ENCODE measurements at places on chromosomes 12 and 14.

DNA sequence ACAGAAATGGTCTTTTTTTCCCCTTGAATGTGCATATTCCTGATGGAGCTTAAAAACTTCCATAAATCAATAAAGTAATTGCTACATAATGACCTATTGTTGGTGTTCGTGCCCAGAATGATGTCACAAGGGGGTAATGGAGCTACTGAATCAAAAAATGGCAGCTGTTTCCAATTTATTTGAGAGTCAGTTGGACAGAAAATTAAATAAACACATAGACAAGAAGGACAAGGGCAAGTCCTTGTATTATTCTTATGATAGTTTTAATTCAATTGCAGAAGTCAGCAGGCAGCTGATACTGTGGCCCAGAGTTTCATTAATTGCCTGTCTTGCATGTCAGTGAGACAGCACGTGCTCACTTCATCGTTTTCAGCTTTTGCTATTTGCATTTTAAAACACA lies 473.5 kb downstream of the ETNK1 start:
- no peak for DNase-seq

DNA sequence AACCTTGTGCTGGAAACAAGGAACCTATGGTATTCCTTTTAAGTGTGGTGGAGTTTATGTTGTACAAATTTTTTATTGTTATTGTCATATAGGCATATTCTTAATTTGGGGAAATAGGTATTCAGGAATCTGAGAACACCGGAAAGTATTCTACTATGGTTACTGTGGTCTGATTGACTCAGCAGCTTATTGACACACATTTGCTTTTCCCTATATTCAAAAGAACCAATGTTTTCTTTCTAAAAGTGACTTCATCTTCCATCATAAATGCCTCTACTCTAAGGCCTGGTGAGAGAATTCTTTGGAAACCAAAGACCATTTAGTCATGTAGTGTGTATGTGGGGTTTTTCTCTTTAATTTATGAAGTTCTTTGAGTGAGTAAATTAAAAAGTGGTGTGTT lies 474.8 kb downstream of the TMTC2 start:
- no peak for DNase-seq

- DNase-seq, result peak; percentile 59
These were observed 78.6 kb downstream of the ARF6 start for GRCh38 chr14:49971156-49972130.

GRCh38 chr12:27001663-27002062 lies 12.5 kb downstream of the TM7SF3 start:
- DNase-seq, result no peak

- DNase-seq, result no peak
These were observed 150.6 kb downstream of the ADCK1 start for GRCh38 chr14:77950371-77951063.

GRCh38 chr12:69397978-69398377 lies 38.4 kb downstream of the YEATS4 start:
- DNase-seq, result no peak

GRCh38 chr14:51419685-51420084 lies 179.6 kb downstream of the TMX1 start:
- DNase-seq, result peak; percentile 22

DNA sequence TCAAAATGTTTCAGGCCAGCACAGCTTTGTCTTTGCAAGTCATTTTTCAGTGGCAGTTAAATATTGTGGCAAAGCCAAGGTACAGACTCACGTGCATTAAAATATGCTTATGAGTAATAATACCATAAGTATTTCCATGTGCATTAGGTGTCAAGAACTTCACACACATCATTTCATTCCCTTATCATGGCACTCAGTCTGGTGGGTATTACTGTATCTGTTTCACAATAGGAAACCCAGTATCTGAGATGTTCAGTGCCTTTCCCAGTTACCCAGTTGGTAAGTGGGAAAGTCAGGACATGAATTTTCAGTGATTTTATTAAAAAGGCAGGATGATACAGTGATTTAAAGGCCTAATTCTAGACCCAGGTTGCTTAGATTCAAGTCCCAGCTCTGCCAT lies 52.9 kb downstream of the IFNG start:
- no peak for DNase-seq

GRCh38 chr12:14901228-14901562 lies 15.5 kb upstream of the MGP start:
- DNase-seq, result no peak

DNA sequence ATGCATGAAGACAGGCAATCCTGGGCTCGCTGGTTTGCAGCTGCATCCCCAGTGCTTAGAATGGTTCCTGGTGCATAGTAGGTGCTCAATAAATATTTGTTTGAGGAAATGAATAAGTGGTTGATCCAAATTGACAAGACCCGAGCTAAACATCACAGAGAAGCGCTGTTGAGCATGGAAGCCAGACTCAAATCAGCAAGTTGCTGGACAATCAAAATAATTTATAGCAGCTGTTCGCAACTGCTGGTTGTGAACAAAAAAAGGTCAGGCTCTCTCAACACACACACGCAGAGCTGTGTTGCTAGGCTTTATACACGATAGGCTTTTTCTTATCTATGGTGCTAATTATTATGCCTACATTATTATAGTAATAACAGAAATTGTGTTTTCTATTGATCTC lies 190.2 kb downstream of the TBX5 start:
- DNase-seq, result no peak

DNA sequence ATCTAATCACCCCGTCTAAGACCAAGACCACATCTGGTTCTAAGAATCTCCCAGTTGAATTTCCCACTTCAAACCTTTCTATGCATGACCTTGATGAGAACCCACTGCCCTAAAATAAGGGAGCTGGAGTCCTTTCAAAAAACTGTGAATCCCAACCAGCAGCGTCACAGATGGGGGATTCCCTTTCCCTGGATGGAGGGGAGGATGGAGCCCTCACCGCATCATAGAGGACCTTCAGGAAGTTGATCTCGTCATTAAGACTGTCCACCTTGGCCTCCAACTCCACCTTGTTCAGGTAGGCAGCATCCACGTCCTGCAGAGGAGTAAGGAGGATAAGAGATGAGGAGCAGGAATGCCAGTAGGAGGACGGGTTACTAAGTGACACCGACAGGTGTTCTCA lies 4.8 kb downstream of the KRT4 start:
- no peak for DNase-seq

- no peak for DNase-seq
These were observed 324 bp downstream of the POLE start for GRCh38 chr12:132686825-132687210.

- peak; percentile 50 for DNase-seq
These were observed 14.7 kb downstream of the P2RX4 start for GRCh38 chr12:121224591-121224990.

GRCh38 chr12:29337325-29337724 lies 43.6 kb downstream of the ERGIC2 start:
- no peak for DNase-seq

GRCh38 chr12:127629066-127629820 lies 637.7 kb upstream of the TMEM132C start:
- no peak for DNase-seq

GRCh38 chr12:3165078-3165980 lies 88.2 kb downstream of the TSPAN9 start:
- no peak for DNase-seq

DNA sequence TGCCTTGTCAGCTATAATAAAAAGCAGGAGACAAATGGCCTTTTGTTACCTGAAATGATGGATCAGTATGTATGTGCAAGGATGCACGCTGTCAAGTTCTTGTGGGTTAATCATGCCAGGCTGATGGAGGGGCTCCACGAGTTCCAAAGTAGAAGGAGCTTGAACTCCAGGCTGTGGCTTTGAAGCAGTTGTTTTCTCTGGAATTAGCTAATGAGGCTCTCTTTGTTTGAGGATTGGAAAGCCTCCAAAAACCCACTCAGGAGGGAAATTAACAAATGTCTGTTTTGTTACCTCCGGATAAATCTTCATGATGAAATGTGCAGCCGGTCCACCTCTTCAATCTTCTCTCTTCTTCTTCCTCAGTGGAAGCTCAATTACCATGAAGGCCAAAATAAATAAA lies 605.5 kb downstream of the DIO2 start:
- no peak for DNase-seq

DNA sequence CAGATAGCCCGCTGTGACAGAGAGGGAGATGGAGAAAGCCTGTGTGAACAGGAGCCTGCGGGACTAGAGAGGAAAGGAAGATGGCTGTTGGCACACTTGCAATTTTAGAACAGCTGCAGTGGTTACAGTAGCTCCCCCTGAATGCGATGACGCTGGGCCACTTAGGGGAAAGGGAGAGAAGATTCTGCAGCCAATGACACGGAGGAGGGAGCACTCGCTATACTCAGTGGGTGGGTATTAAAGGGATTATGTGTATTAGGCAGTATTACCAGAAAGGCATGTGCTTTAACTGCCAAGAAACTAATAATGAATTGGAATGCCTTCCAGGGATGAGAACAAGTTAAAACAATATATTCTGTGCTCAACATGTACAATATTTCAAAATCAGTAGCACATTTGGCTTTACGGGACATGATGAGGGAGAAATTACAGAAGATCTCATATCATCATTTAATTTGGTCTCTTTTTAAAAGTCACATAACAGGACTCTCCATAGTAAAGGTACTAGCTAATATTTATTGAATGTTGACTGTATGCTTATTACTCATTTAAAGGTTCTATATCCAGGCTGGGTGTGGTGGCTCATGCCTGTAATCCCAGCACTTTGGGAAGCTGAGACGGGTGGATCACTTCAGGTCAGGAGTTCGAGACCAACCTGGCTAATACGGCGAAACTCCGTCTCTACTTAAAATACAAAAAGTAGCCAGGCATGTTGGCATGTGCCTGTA lies 35.9 kb upstream of the FOS start:
- DNase-seq, result no peak

GRCh38 chr12:101963697-101964096 lies 86.3 kb downstream of the DRAM1 start:
- no peak for DNase-seq

- no peak for DNase-seq
These were observed 22.3 kb upstream of the PLEKHH1 start for GRCh38 chr14:67510836-67511235.

DNA sequence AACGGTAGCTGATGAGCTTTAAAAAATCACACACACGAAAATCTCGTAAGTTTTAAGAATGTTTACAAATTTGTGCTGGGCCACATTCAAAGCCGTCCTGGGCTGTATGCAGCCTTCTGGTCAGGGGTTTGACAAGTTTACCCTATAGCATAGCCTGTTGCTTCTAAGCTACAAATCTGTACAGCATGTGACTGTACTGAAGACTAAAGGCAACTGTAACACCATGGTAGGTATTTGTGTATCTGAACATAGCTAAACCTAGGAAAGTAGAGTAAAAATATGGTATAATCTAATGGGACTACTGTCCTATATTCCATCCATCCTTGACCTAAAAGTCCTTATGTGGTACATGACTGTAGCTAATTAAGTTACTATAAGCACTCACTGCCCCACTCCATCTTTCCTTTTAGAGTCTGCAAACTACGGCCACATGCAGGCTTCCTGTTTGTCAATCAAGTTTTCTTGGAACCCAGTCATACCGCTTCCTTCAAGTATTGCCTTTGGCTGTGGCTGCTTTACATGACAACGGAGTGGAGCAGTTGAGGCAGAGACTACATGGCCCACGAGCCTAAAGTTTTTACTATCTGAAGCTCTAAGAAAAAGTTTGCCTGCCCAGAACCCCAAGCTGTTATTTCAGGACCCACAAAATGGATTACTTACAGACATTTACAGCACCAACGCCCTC lies 18.5 kb downstream of the KRT7 start:
- DNase-seq, result no peak

DNA sequence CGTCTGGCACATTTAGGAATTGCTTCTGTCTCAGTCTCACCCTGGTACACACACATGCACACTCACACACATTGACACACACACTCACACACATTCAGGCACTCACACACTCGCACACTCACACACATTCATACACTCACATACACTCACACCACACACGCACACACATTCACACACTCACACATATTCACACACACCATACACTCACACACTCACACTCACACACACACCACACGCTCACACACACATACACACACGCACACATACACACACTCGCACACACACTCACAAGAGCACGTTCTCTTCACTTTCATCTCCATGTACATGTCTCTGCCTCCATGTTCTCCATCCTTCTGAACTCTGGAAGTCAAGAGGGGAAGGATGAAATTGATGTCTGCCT lies 23.1 kb upstream of the SMUG1 start:
- DNase-seq, result no peak

- DNase-seq, result no peak
These were observed 50.0 kb downstream of the FIGNL2 start for GRCh38 chr12:51798501-51798900.

DNA sequence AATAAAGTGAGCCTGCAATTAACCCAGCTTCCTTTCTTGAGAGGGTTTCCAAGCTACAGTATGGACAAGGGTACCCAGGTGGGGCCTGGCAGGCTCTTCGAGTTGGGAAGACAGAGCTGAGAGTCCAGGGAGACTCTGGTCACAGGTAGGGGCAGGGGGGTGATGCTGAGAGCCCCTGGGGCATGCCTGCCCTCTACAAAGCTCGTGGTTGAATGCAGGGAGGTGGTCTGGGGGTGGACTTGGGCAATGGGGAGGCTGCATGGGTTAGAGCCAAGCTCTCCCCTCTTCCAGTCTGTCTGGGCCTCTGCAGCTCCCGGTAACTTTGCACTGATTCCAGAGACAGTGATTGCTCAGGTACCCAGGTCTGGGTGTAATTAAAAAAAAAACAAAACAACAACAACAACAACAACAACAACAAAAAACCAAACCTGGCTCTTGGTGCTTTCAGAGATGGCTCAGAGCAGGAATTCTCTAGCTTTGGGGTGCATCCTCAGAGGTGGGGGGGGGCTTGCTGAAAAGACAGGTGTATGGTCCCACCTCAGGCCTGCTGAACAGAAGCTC lies 30.8 kb upstream of the PPP2R5C start:
- DNase-seq, result no peak

DNA sequence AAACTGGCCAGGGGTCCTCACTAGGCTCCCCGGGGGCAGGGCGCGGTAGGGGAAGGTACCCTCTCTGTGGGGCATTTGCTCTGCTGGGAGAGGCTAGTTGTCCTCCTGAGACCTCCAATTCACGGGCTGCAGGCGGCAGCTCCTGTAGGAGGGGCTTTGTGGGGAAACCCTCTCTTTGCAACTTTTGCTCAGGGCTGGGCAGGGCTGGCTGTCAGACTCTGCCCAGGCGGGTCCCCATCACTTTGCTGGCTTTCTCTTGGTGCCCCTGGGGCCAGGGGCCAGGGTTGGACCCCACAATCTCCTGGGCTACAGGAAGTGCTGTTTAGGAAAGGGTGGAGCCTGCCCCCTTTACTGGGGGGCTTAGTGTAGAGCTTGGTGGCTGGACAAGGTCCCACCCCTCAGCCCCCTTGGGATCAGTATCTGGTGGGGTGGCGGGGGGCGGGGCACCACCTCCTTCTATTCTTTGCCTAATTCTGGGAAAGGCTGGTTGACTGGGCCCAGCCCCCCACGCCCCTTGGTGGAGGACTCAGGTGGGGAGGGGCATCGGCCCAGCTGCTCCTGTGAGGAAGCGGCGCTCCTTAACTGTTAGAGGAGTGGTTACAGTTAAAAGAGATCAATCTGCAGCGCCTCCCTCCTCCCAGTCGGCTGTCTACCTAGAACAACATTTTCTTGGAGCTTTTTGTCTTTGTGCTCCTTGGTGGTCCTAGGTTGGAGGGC lies 918.7 kb downstream of the AACS start:
- DNase-seq, result no peak

All from naive thymus-derived CD8-positive, alpha-beta T cell (primary cell).